ENCODE measurements at places on chromosomes 13 and 19. TPM values are rescaled to one million over a fixed set of nuclear protein-coding genes. Genes with fewer than 3 reads are reported as not detected.

Gene KLK14
- not detected for total RNA-seq

Gene KLK4
- not detected for total RNA-seq

Gene ABCC4
- 0.79 TPM for total RNA-seq

Gene KRTDAP
- not detected for total RNA-seq

Gene CYP4F12
- not detected for total RNA-seq

Gene SPTBN4
- total RNA-seq: under 0.01 TPM

Gene FGF22
- 0.39 TPM for total RNA-seq
